ENCODE measurements at places on chromosomes 6 and 20.

GRCh38 chr20:45117581-45117980 lies 2.6 kb upstream of the WFDC5 start:
- no peak for DNase-seq

GRCh38 chr6:73901986-73902385 lies 206.0 kb downstream of the CD109 start:
- no peak for DNase-seq

DNA sequence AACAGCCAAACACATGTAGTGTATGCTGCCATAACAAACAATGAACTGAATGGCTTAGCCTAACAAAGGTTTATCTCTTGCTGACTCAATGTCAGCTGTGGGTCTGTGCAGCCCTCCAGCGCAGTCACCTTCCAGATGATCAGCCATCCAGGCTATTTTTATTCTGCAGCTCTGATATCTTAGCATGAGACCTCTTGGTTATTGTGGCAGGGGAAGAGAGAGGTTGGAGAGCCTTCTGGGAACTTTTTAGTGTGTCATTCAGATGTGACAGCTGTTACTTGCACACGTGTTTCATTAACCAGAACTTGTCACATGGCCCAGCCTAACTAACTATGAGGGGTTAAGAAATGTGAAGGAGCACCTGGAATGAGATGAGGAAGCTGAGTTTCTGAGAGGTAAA lies 202.5 kb downstream of the DHX35 start:
- no peak for DNase-seq

- no peak for DNase-seq
Observed at GRCh38 chr6:54935739-54936138, 89.2 kb downstream of the FAM83B start.

DNA sequence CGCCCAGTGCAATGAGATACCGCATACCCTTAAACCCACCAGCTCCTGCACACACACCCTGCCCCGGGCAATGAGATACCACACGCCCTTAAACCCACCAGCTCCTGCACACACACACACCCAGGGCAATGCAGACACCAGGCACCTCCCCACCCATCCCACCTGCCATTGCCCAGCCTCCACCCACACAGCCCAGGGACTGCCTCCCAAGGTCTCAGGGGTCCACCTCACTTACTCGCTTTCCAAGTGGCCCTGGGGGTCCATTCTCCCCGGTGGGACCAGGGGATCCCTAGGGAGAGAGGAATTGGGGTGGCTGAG lies 24.0 kb downstream of the COL11A2 start:
- DNase-seq: no peak

GRCh38 chr6:113671421-113671820 lies 185.7 kb upstream of the MARCKS start:
- no peak for DNase-seq

DNA sequence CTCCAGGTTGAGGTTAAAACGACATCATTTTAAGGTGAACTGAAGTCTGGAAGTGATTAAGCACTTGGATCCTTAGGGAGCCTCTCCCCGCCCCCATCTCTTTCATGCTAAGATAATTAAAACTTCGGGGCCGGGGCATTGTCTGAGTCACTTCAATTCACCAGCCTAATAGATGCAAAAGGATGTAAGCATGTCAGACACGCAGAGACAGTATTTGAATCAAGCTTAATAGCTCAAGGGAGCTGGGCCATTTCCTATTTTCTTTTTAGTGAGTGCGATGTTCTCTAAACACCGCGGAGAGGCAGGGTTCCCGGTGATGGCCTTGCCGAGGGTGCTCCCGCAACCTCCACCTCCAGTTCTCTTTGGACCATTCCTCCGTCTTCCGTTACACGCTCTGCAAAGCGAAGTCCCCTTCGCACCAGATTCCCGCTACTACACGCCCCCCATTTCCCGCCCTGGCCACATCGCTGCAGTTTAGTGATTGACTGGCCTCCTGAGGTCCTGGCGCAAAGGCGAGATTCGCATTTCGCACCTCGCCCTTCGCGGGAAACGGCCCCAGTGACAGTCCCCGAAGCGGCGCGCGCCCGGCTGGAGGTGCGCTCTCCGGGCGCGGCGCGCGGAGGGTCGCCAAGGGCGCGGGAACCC lies 516 bp upstream of the IRF4 start:
- DNase-seq: no peak

- DNase-seq: no peak
Observed at GRCh38 chr6:113508249-113508648, 348.9 kb upstream of the MARCKS start.

DNA sequence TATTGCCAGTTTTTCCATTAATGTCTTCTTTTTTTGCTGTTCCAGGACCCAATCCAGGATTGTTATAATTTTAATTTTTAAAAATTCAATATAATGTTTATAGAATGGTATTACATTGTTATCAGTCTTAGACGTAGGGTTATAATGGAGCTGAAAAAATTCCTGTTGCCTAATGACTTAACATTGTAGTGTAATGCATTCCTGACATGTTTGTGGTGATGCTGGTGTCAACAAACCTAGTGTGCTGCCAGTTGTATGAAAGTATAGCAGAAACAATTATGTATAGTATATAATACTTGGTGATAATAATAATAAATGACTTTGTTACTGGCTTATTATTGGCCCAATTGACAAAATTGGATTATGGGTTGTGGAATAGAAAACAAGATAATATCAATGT lies 30.4 kb downstream of the KIZ start:
- DNase-seq: no peak

DNA sequence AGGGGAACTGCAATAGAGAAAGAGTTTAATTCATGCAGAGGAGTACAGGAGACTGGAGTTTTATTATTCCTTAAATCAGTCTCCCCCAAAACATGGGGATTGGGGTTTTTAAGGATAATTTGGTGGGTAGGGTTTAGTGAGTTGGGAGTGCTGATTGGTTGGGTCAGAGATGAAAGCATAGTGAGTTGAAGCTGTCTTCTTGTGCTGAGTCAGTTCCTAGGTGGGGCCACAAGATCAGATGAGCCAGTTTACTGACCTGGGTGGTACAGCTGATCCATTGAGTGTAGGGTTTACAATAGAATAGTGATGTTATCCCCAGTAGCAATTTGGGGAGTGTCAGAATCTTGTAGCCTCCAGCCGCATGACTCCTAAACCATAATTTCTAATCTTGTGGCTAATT lies 29.1 kb downstream of the GPX6 start:
- no peak for DNase-seq

GRCh38 chr20:49981218-49982071 lies 1.3 kb upstream of the SNAI1 start:
- DNase-seq: no peak

- no peak for DNase-seq
Observed at GRCh38 chr6:148423601-148424270, 81.1 kb downstream of the SASH1 start.

GRCh38 chr6:13615792-13616120 lies 621 bp downstream of the NOL7 start:
- no peak for DNase-seq

GRCh38 chr20:59033616-59034165 lies 1.6 kb upstream of the ATP5F1E start:
- no peak for DNase-seq

DNA sequence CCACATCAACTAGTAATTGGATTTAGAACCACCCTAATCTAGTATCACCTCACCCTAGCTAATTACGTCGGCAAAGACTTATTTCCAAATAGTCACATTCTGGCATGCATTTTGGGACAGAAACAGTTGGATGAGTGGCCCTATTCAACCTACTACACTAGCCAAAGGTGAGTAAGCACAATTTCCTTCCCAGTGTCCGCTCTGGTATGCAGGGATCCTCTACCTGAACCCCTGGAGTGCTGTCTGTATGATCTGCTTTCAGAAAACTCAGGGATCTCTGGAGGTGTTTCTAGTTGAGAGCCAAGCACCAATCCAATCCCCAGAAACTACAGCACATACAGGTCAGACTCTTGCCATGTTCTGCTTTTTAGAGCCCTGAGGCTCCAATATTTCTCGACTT lies 717.4 kb upstream of the MANEA start:
- no peak for DNase-seq

- no peak for DNase-seq
Observed at GRCh38 chr6:46216879-46217278, 46.1 kb upstream of the ENPP5 start.

- no peak for DNase-seq
Observed at GRCh38 chr6:148440877-148441453, 98.3 kb downstream of the SASH1 start.

DNA sequence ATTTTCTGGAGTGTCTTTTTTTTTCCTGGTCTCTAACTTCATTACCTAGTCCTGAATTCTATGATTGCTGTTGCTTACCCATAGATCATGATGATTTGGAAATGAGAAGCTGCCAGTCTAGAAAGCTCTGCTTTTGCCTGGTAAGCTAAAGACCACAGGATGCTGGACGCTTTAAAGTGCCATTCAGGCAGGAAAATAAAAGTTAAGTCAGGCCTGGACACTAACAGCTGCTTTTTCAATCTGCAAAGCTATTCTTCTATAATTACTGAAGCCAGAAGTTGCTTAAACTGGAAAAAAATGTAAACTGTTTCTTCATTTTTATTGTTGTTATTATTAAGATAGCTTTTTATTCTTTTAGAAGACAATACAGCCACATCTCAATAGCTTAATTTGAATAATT lies 129.8 kb upstream of the SPACA1 start:
- DNase-seq: no peak

- peak; percentile 36 for DNase-seq
Observed at GRCh38 chr6:43172104-43173007, 1.3 kb downstream of the SRF start.

- no peak for DNase-seq
Observed at GRCh38 chr6:145818796-145819195, 4.2 kb upstream of the FBXO30 start.

DNA sequence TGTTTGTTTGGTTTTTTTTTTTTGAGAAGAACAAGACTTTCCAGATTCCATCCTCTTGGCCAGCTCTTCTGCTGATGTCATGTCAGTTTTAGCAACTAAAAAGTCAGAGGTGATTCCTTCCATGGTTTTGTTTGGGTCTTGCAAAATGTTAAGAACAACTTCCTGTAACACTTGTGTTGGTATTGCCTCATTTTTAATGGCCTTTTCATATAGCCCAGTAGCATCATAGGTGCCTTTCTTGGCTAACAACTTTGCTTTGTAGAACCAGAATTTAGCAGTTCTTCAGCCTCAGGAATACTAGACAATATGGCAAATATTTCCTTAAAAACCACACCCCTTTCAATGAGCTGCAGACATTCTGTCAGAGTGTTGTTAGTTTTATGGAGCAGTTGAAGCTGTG lies 99.5 kb upstream of the SIRPG start:
- DNase-seq: no peak

DNA sequence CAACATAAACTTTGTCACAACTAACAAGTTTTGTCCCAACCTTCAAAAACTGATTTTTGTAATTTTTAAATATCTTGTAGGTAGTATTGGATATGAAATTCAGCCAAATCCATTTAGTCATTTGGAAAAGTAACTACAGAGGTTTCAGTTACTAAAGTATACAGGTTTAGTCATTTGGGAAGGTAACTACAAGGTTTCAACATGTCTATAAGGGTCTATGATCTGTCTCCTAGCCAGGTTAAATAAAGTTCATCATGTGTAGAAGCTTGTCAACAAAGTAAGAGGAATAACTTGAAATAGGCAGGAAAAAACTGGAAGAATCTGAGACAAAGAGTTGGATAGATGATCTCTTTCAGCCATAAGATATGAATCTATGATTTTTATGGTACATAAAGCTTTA lies 229.8 kb downstream of the COL12A1 start:
- DNase-seq: no peak

DNA sequence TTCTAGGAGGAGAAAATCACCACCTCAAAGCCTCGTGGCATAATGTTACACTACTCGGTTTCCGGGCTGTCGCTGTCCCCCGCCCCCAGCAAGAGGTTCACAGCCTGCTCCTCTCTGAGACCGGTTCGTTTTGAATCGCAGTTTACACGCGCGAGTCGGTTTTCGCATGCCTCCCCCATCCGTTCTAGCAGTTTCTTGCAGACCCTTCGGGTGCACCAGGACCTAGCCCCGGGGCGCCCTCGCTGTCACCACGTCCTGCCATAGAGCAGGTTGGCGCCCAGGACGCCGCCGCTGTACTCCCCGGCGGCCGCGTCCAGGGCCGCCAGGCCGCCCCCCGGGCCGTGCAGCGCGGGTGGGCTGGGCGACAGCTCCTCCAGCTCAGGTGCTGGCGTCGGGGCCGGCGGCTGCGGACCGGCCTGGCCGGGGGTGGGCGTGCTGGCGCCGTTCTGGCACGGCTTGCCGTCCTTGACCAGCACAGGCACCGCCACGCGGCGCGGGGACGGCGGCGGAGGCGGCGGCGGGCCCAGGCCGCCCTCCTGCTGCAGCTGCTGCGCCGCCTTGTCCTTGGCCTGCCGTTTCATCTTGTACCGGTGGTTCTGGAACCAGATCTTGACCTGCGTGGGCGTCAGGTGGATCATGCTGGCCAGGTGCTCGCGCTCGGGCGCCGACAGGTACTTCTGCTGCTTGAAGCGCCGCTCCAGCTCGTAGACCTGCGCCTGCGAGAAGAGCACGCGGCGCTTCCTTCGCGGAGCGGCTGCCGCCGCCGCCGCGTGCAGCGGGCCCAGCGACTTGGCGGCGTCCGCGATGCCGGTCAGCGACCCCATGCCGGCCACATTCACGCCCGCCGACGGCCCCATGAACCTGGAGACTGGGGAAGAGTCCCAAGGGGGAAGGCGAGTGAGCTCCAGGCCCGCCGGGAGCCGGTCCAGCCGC lies 1.4 kb downstream of the NKX2-4 start:
- DNase-seq: peak; percentile 13

GRCh38 chr6:110334423-110335180 lies 23.5 kb downstream of the METTL24 start:
- DNase-seq: no peak

DNA sequence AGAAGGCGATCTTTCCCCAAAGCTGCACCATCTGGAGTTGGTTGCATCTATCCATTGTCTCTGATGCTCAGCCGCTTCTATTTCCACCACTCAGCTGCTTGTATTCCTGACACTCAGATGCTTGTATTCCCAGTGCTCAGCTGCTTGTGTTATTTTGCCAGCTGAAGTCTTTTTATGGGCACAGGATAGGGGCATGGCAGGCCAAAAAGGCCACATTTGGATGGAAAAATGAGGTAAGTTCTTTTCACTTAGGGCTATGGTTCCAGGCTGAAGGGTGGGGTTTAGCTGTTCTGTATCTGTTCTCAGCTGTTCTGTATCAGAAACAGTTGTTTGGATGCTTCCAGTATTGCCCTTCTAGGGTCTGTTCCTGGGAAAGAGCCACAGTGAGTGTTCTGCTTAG lies 944.9 kb downstream of the QKI start:
- DNase-seq: no peak

GRCh38 chr20:41300383-41300782 lies 17.1 kb downstream of the ZHX3 start:
- DNase-seq: no peak

DNA sequence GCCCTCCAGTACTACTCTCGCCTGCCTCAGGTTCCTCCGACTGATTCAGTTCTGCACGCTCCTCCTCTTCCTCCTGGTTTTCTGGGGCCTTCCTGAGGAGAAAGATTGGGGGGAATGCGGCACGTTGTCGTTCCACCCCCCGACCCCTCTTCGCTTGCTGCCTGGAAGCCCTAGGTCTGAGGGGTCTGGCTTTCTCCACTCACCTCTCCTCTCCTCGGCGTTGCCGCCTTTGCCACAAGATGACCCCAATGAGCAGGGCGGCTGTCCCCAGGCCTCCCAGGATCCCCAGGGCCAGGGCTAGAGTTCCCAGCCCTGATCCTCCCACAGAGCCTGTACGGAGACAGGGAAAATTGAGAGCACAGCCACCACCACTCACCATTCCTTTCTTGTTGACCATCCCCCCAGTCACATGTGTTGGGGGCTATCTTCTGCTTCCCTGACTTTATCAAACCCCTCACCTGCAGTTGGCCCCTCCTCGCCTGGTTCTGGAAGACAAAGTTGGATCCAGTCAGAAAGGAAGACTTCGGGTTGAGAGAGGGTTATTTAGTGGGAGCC lies 2.8 kb downstream of the AGER start:
- DNase-seq: no peak

GRCh38 chr6:45736134-45736533 lies 279.5 kb downstream of the CLIC5 start:
- no peak for DNase-seq

Data from activated CD4-positive, alpha-beta T cell treated with anti-CD3 and anti-CD28 coated beads, Interleukin-2, amount 50 U/mL, for 24 hours (primary cell).